ENCODE measurements at places on chromosomes 11 and 22.

- DNase-seq, result no peak
These were observed 13.8 kb upstream of the CARD18 start for GRCh38 chr11:105153392-105153791.

- DNase-seq, result no peak
These were observed 489.0 kb downstream of the MN1 start for GRCh38 chr22:27312565-27312964.

GRCh38 chr11:62732830-62733229 lies 4.5 kb downstream of the TTC9C start:
- no peak for DNase-seq

DNA sequence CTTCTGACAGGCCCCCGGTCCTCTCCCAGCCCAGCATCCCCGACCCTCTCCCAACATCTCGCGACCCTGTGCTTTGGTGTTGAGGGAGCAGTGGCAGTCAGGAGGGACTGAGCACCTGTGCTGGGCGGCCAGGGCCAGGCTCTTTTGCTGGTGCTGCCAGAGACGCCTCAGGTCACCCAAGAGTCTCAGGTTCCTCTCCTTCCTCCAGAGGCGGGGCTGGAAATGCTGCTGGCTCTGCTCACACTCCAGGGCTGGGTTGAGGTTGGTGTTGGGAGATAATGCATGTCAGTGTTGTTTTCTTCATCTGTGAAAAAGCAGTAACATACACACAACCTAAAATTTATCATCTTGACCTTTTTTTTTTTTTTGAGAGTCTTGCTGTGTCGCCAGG lies 1.2 kb upstream of the IGLL1 start:
- no peak for DNase-seq

DNA sequence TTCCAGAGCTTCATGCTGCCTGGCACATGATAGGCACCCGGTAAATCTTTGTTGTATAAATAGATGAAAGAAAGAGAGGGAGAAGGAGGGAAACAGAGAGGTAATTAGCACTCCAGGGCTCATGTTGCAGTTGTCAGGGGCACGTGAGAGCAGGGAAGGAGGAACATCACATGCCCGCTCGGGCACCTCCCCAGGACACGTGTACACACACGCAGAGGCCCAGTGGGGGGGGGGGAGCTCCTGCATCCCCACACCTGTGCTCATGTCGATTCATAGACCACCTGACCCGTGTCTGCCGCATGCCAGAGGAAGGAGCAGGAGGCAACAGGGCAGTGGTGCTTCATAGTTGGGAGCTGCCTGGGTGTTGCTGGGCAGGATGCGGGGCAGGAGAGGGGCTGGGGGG lies 37.1 kb upstream of the NNMT start:
- DNase-seq, result no peak

DNA sequence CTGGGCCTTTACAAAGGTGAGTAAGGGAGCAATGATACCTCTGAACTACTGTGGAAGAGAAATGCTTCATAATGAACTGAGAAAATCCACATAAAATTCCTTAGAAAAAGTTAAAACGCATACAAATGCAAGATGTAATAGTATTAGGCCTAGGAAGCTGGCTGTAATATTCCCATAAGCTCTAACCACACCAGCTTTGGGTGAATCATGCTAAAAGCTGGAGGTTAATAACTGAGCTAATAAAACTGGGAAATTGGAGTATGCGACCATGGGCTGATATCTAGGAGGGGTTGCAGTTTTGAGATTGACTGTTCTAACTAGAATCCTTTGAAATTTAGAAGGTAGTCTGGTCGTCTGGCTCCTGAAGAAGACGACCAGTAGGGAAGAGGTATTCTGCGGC lies 28.6 kb upstream of the RCE1 start:
- no peak for DNase-seq

DNA sequence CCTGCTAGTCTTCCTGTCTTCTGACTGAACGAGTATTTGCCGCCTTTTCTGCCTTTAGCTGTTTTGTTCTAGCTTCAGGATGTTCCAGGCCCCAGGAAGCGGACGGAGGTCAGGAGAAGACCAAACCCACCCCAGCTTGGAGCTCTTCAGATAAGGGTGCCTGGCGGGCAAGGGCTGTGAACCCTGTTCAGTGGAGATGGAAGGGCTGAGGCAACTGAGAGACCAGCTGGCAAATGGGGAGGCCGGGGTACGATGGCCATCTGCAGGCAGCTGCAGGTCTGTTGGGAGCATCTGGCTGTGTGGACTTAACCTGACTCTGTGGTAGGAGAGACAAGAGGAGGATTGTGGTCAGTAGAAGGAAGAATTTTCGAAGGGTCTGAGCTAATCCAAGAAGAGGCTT lies 95.6 kb downstream of the CHST1 start:
- DNase-seq, result no peak

DNA sequence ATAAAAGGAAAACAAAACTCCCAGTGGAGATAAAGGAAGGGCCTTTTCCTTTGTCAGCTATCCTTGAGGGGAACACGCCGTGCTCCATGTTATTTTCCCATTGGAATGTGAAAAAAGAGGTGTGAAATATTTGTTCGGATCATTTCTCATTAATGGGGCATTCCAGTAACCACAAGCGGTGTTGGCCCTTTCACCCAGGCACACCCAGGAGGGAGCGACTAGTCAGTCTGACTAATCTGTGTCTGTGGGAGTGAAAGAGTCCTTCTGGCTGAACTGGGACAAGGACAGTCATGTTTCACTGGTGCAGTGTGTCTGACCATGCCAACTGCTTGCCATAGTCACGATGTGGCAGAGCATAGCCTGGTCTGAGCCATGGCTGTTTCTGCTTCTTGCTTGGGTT lies 13.0 kb upstream of the MYEOV start:
- no peak for DNase-seq

- DNase-seq, result no peak
These were observed 38.8 kb downstream of the OSBPL5 start for GRCh38 chr11:3126207-3126865.

GRCh38 chr22:23092217-23092955 lies 22.1 kb downstream of the GNAZ start:
- DNase-seq, result no peak

GRCh38 chr11:55572548-55572947 lies 620 bp downstream of the OR4C16 start:
- DNase-seq, result no peak

DNA sequence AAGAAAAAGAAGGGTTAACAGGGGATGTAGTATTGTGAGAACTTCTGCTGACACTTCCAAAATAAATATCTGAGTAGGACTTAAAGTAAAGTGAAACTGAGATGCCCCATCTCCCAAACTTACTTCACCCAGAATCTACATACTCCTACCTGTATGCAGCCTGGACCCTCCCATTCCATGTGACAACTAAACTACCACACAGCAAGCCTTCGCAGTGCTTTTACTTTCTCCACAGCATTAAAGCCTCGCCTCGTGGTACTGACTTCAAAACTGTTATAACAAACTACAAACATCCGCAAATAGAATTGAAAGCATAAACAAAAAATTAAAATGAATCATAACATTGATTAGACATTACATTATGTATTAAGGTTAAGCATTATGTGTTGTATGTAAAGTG lies 985 bp downstream of the MPZL2 start:
- DNase-seq, result no peak

- DNase-seq, result no peak
These were observed 325.5 kb downstream of the NTM start for GRCh38 chr11:131695889-131696429.

DNA sequence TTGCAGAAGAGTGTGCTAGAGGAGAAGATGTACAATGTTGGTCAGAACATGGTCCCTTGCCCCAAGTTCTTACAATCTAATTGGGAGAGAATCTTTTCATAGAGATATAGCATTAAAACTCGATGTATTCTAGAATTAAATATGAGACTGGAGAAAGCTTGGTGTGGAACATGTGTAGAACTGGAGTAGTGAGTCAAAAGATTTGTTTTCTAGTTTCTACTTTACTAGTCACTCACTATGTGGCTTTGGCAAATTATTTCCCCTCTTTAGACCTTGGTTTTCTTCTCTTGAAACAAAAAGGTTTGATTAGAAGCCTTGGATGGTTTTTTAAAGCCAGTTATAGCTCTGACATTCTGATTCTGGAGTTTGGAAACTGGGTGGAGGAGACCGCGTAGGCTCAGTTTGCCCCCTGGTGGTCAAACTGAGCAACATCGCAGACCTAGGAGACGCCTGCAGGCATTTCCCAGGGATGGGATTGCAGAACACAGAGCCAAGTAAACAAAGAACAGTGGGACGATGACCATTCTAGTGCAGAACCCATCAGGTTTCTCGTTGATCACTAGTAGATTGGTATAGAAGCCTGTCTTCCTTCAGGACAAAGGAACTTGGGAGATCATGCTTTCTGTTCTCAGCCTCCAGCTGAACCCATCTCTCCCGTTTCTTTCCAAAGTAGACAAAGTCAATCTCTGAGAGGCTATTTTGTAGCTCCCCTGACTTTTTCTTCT lies 8.5 kb upstream of the CHRDL2 start:
- DNase-seq, result peak; percentile 16

DNA sequence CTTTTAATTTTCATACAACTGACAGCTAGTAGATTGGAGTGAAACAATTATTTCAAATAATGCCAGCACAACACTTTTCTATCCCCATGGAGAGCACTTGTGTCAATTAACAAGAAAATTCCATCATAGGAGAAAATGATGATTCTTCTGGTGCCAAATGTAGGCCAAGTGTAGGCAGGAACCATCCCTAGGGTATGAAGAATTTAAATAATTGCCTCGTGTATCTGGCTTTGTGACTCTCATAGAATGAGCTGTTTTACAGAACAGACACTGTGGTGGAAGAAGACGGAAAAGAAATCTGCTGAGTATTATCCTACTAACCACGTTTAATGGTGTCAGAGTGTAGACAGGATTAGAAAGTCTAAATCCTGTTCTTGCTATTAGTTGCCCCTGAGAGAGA lies 1542.2 kb downstream of the LRRC4C start:
- DNase-seq, result no peak

GRCh38 chr11:71282581-71283351 lies 30.4 kb upstream of the SHANK2 start:
- no peak for DNase-seq

GRCh38 chr11:134049303-134049702 lies 19.6 kb upstream of the JAM3 start:
- no peak for DNase-seq

DNA sequence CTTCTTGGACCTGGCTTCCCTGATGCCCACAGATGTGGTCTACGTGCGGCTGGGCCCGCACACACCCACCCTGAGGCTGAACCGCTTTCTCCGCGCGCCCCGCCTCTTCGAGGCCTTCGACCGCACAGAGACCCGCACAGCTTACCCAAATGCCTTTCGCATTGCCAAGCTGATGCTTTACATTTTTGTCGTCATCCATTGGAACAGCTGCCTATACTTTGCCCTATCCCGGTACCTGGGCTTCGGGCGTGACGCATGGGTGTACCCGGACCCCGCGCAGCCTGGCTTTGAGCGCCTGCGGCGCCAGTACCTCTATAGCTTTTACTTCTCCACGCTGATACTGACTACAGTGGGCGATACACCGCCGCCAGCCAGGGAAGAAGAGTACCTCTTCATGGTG lies 1.2 kb downstream of the CNGA4 start:
- no peak for DNase-seq

GRCh38 chr11:21658654-21659193 lies 534.2 kb upstream of the ANO5 start:
- no peak for DNase-seq

DNA sequence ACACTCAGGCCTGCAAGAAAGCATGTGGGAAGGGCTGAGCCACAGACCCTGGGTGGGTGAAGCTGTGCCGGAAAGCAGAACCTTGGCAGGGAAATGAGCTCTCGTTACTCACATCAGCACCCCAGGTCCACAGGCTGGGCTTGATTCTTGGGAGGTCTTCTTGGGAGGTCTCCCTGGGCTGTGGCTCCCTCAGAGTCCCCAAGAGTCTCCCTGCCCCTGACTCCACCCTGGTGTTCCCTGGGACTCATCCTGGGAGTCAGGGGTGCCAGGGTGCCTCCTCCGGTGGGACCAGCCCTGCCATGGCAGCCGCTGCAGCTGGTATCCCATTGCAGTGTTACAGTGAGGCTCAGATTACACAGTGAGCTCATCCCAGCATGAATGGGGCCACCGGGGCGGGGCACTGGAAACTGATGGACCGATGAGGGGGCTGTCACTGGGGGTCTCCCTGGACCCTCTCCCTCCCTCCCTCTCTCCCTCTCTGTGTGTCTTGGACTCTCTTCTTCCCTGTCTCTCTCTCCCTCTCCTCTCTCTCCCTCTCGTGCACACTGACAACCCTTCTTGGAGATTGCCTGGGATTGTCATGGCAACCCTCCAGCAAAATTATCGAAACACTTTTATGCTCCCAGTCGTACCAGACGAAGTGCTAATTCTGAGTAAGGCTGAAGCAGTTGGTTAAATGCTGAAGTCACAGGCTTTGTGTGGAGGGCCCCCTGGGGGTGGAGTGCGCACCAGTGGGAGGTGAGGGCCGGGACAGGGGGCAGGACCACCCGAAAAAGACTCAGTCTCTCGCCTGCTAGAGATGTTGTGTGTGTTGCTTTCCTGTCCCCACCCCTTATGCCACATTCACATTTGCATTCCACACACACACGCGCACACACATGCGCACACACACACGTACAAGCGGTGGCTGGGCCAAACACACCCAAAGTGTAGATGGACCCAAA lies 8.6 kb upstream of the C11orf96 start:
- no peak for DNase-seq

DNA sequence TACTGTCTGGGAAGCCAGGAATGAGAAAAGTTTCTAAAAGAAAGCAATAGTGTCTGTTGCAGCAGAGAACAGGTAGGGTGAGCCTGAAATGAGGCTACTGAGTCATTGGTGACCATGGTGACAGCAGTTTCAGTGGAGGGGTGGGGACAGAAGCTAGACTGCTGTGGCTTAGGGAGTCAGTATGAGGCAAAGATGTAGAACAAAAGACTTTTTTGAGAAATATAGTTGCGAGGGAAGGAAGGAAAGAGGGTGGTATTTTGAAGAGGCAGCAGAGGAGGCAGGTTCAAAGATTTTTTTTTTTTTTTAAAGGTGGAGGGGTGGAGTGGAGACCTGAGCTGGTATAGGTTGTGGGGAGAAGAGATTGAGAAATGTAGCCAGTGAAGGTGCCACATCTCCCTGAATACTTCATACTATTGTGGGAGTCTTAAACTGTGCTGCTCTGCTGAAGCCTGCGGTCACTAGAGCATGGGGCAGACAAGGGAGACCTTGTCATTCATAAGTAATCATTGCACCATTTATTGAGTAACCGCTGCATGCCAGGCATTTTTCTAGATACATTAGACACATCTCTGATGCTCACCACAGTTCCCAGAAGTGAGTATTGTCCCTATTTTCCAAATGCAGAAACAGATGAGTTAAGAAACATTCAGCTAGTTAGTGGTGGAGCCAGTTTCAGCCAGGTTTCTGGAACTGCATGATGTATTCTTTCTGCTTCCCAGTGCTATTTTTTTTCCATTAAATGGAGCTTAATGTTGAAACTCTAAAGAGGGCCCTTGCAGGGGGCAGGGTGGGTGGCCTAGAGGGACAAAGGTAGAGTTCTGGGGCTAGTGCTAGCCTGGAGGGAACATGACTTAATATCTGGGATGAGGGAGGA lies 49.9 kb downstream of the STIM1 start:
- DNase-seq, result peak; percentile 65
